ENCODE measurements at places on chromosomes 1 and 21. TPM values are rescaled to one million over a fixed set of nuclear protein-coding genes. Genes with fewer than 3 reads are reported as not detected.

Gene SLC1A7
- not detected for total RNA-seq

Gene LORICRIN
- not detected for total RNA-seq

Gene WNT3A
- total RNA-seq = 0.05 TPM

Gene HPCAL4
- 0.33 TPM for total RNA-seq

Gene EPHA2
- total RNA-seq = 122 TPM

Gene NBPF4
- 0.25 TPM for total RNA-seq

Gene DIO1
- total RNA-seq = not detected

Gene TTC22
- not detected for total RNA-seq

Gene CFHR1
- total RNA-seq = 0.39 TPM

Gene DCLRE1B
- total RNA-seq = 10.2 TPM

Gene EPHB2
- total RNA-seq = 47.0 TPM

Gene PRKCZ
- 7.7 TPM for total RNA-seq

Gene SSU72
- 106 TPM for total RNA-seq

Gene LAX1
- not detected for total RNA-seq

Gene PTPN7
- total RNA-seq = not detected

Gene LCE6A
- not detected for total RNA-seq

Gene PPP1R12B
- total RNA-seq = 2.9 TPM

Gene ANKRD65
- total RNA-seq = 0.07 TPM

Gene TEX50
- not detected for total RNA-seq

Gene DAB1
- total RNA-seq = not detected

Gene CRYBG2
- total RNA-seq = 1.7 TPM

Gene TNN
- not detected for total RNA-seq

Gene NUF2
- total RNA-seq = 24.1 TPM

Gene SPRR1B
- not detected for total RNA-seq

Gene KCNE1
- total RNA-seq = not detected

Gene SPATA45
- not detected for total RNA-seq

Gene TMCO1
- 175 TPM for total RNA-seq

Gene ZC3H12A
- 16.2 TPM for total RNA-seq

Gene B3GALT2
- total RNA-seq = not detected

Gene CD55
- total RNA-seq = 131 TPM

Gene GPR153
- 1.2 TPM for total RNA-seq

Gene ACTRT2
- not detected for total RNA-seq

Data from A549 treated with DMSO at 1 μM for 4 hours (cell line).